ENCODE measurements at places on chromosomes 2 and 18. TPM values are rescaled to one million over a fixed set of nuclear protein-coding genes. Genes with fewer than 3 reads are reported as not detected.

- DNase-seq: no peak
These were observed 67.9 kb downstream of the TGOLN2 start for GRCh38 chr2:85259879-85260278.

DNA sequence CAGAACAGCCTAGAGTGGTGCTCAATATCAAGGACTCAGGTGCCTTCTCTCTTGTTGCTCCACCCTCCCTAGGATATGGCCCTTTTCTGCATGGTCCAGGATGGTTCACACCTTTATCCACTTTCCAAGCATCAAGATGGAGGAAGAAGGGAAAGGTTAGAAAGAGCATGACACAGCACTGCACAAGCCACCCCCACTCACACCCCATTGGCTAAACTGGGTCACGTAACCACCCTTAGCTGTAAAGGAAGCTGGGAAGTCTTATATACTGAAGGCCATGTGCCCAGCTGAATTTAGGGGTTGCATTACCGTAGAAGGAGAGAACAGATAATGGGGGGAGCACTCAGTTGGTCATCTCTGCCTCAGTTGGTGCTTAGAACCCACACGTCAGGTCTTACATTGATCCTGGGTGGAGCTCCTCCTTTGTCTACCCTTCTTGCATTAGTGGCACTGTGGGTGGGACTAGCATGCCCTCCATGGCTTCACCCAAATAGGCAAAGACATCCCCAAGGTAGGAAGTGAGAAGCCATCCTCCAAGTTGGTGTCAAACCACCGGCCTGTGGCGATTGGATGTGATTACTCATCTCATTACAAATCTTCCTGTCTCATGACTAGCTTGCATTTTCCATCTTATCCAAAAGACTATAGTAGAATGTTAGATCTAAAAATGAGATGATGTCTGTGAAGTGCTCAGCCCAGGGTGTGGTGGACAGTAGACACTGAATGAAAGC is 248.5 kb downstream of the HAUS1 start:
- DNase-seq: no peak

Gene RGPD3
- 0.38 TPM for total RNA-seq

Gene ECEL1
- total RNA-seq: 2.9 TPM

- no peak for DNase-seq
These were observed 28.9 kb upstream of the NT5DC4 start for GRCh38 chr2:112691881-112692281.

DNA sequence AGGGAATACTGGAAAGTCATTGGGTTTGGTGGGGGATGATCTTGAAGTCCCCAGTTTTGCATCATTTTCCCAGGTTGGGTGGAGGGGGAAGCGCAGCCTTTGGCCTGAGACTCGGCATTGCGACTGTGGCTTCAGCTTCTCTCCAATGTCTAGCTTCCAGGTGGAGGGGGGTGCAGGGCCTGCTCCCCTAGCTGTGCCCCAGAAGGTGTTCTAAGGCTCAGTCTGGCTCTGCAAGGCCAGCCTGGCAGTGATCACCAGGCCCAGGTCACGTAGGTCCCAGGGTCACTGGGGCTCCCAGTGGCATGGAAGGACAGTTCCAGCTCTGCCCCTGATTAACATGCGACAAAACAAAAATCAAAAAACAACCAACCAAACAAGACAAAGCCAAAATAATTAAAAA is 56.9 kb upstream of the HAAO start:
- DNase-seq: no peak

- DNase-seq: no peak
These were observed 103.8 kb downstream of the ASAP2 start for GRCh38 chr2:9310377-9310776.

DNA sequence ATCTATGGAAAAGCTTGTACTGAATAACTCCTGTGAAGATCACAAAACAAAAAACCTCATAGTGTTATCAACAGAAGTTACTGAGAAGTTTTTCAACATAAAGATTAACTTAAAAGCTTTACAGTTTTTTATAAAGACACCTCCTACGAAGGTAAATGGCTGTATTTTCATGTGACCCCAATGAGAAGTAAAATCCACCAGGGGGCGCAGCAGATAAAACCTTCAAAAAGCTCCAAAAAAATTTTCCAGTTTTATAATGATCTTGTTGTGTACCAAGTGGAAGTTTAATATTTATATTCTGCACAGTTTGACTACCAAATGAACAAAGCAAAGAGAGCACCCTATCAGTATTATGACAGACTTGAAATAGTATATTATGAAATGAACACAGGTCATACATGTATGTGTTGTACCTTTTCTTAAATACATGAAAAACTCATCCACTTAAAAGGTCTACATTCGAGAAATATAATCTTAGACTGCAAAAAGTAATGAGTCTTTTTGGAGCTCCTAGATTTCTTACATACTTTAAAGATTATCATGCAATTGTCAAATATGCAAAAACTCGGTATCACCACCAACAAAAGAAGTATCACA is 38.5 kb downstream of the PNO1 start:
- DNase-seq: no peak

GRCh38 chr2:68388358-68388757 is 23.3 kb downstream of the PLEK start:
- DNase-seq: no peak

DNA sequence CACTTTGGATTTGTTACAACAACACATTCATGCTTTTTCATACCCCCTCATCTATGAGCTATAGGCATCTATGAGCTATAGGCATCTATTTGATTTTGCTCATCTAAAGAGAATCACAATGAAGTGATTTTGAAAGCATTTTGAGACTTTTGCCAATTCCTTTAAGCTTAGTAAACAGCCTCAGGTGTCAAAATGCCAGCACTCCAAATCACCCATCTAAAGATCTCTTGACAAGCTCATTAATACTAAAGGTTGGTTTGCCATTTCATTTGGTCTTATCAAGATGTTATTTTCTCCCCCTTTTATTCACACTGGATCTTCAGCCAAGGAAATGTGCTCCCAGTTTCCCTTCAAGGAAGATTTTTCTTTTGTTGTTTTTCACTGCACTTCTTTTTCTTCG is 110.7 kb upstream of the TLK1 start:
- no peak for DNase-seq

- no peak for DNase-seq
These were observed 151.0 kb downstream of the HDAC4 start for GRCh38 chr2:239249776-239250175.

- DNase-seq: no peak
These were observed 83.5 kb downstream of the COBLL1 start for GRCh38 chr2:164757934-164758695.

Measured in progenitor cell of endocrine pancreas (in vitro differentiated cells).